ENCODE measurements at places on chromosomes 2 and 18.

GRCh38 chr2:46065152-46065551 is 232.1 kb upstream of the EPAS1 start:
- no peak for DNase-seq

GRCh38 chr18:57077786-57078552 is 68.9 kb upstream of the BOD1L2 start:
- DNase-seq, result no peak

- no peak for DNase-seq
Measured at GRCh38 chr2:101734505-101735165, 37.1 kb downstream of the MAP4K4 start.

DNA sequence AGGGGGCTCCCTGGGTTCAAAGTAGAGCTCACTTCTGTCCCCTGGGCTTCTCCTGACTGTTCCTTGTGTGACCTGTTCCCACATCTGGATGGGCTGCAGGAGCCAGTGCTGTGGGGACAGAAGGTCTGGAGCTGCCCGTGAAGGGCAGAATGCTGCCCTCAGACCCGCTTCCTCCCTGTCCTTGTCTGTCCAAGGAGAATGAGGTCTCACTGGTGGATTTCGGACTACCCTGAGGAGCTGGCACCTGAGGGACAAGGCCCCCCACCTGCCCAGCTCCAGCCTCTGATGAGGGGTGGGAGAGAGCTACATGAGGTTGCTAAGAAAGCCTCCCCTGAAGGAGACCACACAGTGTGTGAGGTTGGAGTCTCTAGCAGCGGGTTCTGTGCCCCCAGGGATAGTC is 15.5 kb downstream of the EMX1 start:
- no peak for DNase-seq

DNA sequence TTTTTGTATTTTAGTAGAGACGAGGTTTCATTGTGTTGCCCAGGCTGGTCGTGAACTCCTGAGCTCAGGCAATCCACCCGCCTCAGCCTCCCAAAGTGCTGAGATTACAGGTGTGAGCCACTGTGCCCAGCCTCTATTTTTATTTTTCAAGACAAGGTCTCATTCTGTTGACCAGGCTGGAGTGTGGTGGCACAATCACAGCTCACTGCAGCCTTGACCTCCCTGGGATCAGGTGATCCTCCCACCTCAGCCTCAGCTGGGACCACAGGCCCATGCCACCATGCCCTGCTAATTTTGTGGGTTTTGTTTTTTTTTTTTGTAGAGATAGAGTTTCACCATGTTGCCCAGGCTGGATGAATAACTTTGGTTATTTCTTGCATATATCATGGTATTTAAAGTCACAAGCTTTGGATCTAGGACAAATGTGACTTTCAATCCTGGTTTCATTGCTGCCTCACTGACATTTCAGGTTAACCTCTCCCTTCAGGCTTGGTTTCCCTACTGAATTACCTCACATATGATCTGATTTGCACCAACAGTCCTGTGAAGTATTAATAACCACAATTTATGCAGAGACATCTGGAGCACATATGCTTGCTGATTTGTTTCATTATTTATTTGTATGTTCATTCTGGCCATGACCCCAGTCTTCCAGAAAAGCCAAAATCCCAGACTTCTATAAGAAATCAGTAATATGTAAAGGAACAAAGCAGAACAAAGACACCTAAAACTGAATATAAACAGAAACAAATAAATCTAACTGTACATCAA is 17.5 kb upstream of the RAB31 start:
- no peak for DNase-seq

- DNase-seq, result no peak
Measured at GRCh38 chr2:231563378-231563961, 29.2 kb upstream of the TEX44 start.

DNA sequence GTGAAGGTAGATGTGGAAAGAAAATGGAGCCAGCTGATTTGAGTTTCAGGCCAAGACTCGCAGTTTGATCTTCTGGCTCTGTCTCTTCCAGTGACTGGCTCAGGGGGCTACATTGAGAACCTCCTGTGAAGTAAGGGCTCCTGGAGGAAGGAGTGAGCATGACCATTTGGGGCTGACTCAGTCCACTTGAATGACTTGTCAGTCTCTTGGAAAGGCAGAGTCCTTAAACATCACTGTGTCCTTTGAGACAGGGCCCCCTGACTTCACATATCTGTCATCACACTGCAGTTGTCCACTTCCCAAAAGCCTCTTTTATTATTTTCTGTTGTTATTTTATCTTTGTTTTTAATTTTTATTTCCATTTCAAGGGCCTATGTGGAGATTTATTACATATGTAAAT is 204.6 kb upstream of the APCDD1 start:
- DNase-seq, result no peak

- DNase-seq, result no peak
Measured at GRCh38 chr2:31031132-31031706, 107.0 kb downstream of the GALNT14 start.

GRCh38 chr2:196534495-196534894 is 105.0 kb upstream of the CCDC150 start:
- DNase-seq, result no peak

- no peak for DNase-seq
Measured at GRCh38 chr2:127134833-127135830, 28.2 kb upstream of the BIN1 start.

DNA sequence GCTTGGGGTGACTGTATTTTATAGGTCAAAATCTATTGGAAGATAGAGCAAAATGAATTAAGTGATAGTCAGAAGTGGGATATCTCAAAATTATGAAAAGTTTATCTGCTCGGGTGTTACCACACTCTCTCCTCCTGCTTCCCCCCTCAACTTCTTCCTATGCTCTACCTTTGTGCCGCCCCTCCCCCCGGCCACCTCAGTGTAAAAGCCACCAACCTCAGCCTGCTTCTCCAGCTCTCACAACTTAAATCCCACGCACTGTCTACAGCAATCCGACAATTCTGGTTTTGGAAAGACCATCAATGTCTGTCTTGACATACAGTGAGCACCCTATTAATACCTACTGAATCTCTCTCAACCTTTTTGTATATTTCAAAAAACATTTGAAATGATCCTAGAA is 164.6 kb downstream of the DCC start:
- no peak for DNase-seq

- no peak for DNase-seq
Measured at GRCh38 chr2:110852051-110852450, 119.7 kb downstream of the ACOXL start.

GRCh38 chr2:169071455-169071854 is 2.1 kb downstream of the DHRS9 start:
- DNase-seq, result no peak

DNA sequence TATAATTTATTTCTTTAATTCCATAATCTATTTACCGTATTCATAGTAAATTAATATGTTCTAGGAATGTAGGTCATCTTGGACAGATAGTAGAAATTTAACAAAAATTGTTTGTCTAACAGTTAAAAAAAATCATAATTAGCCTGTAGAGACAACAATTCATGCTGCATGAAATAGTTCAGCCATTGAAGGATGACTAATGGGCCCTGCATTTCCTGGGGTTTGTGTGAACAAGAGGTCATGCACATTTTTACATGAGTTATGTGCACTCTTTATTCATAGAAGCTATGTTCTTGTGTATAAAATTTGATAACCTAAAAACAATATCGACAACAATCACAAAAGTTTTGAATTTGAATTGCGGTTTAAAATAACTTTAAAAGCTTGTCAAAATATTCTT is 1663.6 kb downstream of the SUCLG1 start:
- DNase-seq, result no peak

- DNase-seq, result peak; percentile 25
Measured at GRCh38 chr2:73070643-73071359, 711 bp downstream of the SFXN5 start.

DNA sequence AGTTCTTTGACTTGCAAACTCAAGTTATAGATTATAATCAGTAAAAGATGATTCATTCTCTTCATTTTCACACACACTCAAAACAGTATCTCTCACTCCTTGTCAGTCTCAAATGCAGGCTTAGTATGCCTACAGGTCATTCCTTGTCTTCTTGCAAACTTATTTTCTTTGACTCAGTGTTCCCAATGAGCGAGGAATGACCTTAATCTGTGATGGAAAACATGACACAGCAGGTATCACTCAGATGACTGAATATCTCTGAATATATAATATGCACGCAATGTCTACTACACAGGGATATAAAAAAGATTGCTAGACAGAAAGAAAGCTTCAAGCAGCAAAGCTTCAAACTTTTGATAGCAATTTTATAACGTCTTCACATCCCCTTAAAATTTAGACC is 127.8 kb upstream of the RGPD4 start:
- no peak for DNase-seq

DNA sequence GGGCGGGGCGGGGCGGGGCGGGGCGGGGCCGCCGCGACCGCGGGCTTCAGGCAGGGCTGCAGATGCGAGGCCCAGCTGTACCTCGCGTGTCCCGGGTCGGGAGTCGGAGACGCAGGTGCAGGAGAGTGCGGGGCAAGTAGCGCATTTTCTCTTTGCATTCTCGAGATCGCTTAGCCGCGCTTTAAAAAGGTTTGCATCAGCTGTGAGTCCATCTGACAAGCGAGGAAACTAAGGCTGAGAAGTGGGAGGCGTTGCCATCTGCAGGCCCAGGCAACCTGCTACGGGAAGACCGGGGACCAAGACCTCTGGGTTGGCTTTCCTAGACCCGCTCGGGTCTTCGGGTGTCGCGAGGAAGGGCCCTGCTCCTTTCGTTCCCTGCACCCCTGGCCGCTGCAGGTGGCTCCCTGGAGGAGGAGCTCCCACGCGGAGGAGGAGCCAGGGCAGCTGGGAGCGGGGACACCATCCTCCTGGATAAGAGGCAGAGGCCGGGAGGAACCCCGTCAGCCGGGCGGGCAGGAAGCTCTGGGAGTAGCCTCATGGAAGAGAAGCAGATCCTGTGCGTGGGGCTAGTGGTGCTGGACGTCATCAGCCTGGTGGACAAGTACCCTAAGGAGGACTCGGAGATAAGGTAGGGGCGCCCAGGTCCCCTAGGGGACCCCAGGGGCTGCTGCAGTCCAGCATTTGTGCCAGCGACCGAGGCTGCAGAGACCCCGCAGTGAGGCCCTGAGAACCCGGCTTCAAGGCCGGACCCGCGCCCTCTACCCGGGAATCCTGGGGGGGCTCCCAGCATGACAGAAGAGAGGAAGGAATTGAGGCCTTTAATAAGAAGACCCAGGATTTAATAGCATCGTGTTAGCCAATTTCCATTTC is at the start of gene KHK:
Gene KHK (plus strand): TSS at position 49 of the 870 bp plus-strand sequence. CDS start 488 bp downstream, at position 537.
- DNase-seq, result no peak

DNA sequence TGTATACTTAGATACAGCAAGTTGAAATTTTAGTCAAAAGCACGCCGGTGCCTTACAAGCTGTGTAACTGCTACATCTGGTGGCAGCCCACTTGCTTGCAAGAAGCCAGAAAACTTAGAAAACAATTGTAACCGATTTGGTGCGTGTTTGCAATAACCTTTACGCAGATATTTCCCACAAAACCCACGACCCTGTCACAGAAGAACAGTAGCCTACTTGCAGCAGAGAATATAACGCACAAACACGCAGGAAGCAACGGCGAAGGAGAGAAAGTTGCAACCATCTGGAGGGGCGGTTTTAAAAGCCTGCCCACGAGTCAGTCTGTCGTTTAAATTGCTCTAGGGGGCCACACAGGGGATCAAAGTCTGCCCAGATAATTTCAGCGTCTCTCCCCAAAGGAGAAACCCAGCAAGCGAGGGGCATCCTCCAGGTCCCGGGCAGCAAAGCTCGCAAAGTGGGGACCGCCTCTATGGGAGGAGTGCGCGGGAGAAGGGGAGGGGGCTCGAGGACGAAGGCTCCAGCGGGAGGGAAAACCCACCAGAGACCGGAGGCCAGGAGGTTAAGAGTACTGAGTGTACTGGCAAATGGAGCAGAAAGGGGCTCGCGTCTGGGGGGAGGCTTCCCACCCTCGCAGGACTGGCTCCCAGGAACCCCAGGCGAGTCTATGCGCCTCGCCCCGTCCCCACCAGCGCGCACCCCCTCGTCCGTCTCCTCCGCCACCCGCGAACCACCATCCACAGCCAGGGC is 1.1 kb downstream of the TLK1 start:
- peak; percentile 12 for DNase-seq

GRCh38 chr2:37415128-37415820 is 70.8 kb downstream of the QPCT start:
- DNase-seq, result no peak

- no peak for DNase-seq
Measured at GRCh38 chr2:200443916-200444315, 66.0 kb downstream of the KCTD18 start.
